ENCODE measurements at places on chromosomes 5 and 9.
A peak's percentile ranks its signal among the peaks of the same experiment; 100 is the strongest.

GRCh38 chr9:29322240-29322639, 1749.0 kb upstream of the C9orf72 start:
- no peak for DNase-seq

DNA sequence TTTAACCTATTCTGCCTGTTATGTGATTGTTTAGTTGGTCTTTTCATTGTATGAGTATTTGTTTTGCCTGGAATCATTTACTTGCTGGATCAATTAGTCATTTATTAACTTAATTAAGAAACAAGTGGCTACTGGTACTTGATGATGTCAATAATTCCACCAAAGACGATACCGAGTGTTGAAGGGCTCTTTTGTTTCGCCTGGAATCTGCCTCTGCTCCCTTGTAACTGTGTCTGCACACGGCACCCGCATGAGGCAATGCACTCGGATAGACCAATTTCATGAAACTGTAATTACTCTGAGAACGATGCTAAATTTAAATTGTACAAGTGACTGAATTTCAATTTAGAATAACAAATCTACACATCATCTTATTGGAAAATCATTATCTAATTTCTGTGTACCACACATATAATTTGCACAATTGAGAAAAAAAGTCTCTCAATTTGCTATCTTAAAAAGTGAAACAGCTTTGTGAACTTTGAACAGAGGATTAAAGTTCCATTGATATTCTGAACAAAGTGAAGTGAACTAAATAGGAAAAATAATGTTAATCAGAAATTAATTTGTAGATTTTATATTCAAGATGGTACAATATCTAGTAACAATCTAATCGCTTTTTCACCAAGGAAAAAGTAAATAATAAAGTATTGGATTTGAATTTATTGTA, 143.2 kb downstream of the CTNND2 start:
- DNase-seq: no peak

GRCh38 chr9:2849941-2850340, 6.0 kb upstream of the PUM3 start:
- no peak for DNase-seq

DNA sequence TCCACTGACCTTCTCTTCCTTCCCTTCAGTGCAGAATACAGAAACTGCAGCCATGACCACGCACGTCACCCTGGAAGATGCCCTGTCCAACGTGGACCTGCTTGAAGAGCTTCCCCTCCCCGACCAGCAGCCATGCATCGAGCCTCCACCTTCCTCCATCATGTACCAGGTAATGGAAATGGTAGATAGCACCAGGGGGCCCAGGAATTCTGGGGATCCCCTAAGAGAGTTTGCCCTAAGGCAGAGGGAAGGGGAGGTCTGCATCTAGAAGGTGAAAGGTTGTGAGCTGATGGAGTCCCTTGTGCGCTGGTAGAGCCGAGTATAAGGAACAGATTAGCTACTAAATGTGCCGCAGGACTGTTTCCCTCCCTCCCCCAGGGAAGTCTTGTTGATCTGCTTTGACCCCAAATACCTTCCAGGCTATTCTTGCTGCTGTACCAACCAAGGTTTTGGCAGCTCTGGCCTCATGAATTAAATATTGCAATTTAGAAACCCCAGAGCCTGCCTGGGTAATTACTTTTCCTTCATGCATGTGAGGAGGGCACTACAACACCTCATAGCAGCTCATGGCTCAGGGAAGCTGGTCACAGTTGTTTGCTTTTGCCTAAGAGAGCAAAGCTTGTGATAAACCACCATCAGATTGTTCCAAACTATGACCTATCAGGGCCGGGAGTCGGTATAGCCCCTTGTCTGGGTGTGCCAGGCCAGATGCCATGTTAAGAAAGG, 19.6 kb downstream of the CYFIP2 start:
- DNase-seq: no peak

DNA sequence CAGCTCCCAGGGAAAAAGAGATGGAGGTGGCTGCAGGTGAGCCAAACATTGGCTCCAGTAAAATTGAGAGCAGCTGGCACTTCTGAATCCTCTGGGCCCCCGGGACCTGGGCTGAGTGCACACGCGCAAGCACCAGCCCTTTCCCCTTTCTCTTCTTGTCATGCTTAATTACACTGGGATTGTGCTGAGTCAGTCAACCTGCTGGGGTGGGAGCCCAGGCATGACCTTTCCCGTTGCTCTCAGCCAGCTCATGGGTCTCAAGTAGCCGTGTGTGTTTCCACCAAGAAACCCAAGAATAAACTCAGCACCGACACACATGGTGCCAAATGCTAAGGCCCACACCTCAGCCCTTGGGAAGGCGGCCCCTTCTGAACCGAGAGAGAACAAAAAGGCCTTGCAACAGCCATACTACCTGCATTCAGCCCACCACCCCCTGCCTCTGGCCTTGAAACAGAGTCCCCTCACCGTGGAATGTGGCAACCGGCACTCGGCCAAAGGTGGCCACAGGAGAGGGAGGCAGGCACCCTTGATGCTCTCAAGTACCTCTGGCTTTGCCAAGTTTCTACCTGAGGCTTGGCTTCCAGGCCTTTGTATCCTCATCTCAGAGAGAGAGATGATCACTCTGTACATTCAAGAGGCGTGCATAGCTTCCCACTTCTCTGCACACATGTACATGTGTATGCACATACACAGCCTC, 28.1 kb downstream of the SLIT3 start:
- DNase-seq: no peak

- DNase-seq: no peak
Measured at GRCh38 chr5:59130431-59130830, 547.6 kb downstream of the RAB3C start.

GRCh38 chr9:136615631-136616306, 46.9 kb upstream of the EGFL7 start:
- no peak for DNase-seq

DNA sequence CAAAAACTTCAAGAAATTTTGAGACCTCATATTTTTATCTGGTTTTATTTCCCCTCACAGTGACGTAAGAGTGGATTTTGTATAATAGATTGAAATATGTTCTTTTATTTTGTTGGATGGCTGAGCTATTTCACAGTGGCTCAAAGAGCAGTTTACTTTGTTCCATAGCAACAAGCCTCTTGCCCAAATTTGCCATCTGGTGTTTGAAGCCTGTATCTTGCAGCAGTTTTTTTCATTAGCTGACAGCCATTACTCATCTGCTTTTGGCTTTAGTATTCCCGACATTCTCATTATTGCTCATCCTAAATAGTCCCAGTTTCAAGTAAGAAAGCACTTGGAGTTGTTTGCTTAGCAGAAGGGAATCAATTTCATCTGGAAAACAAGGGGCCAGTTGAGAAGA, 36.3 kb downstream of the GDA start:
- DNase-seq: no peak

- peak; percentile 66 for DNase-seq
Measured at GRCh38 chr5:150778517-150779396, at the start of gene SMIM3. Gene SMIM3 (plus strand): TSS chr5:150778757. CDS start chr5:150795441, 16,684 bp downstream.
